CD4-positive, alpha-beta T cell treated with Interleukin-2 at 100 ng/mL for 4 hours (primary cell): ENCODE measurements at places on chromosomes 2 and 18.

DNA sequence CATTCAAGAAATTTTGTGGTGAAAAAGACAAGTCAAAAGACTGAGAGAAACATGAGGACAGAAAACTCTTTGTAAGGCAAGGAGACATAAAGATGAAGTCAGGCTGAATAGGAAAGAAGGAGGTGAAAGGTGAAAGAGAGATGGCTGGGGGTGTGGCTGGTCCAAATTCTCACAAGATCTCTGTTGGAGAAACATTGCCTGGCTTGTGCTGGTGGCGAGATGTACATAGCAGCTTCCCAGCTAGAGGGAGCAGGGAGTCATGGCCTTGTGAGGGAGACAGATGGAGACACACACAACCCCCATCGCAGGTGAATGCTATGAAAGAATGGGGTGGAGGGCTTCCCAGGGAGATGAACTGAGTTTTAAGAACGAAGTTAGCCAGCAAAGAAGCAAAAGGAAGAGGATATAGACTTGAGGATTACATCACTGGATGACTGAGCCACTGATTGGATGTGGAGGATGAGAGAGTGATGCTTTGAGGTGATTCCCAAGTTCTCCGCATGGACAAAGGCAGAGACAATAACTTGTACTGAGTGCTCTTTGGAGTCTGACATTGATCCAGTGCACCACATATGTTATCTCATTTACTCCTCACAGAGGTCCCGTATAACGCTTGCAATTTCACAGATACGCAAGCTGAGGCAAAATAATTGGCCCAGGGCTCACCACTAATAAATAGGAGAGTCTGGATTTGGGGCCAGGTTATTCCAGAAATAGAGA lies 3.7 kb upstream of the EMX1 start:
- DNase-seq, result no peak

DNA sequence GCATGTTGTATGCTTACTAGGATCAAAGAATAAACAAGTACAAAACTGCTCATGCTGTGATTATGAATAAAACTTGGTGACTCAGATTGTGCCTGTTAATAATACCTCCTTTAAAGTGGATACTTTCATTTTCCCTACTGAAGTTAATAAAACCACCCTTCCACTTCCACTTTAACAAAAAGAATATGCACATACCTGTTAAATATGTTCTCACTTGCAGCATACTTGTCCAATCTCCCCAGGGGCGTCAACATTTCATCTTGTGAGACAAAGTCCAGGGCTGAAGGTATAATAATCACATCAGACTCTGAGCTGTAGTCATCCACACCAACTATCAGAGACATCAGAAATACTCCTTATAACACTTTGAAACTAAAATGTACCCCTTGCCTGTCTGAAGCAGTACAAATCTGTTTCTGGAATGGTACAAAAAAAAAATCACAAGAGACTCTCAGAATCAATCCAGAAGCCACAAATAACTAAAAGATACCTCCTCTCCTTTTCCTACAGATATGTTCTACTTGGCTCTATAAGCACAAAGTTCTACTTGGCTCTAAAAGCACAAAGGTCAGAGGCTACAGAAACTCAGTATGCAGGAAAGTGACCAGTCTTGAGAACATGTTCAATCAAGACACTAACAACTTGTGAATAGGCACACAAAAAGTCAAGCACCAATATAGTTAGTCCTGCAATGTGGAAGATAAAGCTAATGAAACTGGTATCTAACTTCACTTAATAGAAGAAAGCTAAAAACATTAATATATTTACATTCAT lies 19.3 kb downstream of the PPP4R1 start:
- DNase-seq, result no peak

DNA sequence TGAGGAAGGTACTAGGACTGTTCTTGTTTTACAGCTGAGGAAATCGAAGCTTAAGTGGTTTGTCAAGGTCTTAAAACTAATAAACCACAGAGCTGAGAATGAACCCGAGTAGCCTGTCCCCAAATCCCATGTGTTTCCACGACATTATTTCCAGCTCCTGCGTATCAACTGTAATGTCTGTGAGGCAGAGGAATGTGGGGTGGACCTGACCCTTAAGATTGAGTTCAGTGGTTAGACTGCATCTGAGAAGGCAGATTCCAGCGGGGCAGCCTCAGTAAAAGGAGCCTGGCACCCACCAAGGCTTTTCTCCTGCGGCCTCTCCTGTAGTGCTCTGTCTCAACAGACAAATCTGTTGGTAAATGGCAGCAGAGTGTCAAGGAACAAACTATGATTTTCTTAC lies 81.9 kb upstream of the TMEM178A start:
- DNase-seq, result no peak

GRCh38 chr2:33131749-33132148 lies 185.0 kb downstream of the LTBP1 start:
- no peak for DNase-seq

GRCh38 chr2:83016343-83017110 lies 1442.6 kb downstream of the SUCLG1 start:
- no peak for DNase-seq

DNA sequence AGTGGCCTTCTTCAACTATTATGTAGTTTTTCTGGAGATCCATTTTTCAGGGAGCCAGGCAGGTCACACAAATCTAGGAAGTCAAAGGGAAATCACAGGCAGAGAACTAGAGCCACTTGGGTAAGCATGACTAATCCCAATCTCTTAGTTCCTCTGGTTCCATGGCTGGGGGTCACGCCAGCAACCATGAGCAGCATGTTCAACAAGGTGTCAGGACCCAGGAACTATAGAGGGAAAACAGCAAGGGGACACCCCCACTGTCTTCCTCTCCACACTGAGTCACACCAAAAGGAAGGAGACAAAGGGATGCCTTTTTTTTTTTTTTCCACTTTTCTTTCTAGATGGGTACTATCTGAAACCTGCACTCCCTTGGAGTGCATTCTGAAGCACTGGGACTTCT lies 250.9 kb downstream of the OTX1 start:
- DNase-seq, result no peak

GRCh38 chr2:120182019-120182560 lies 41.1 kb downstream of the TMEM185B start:
- DNase-seq, result peak; percentile 16

DNA sequence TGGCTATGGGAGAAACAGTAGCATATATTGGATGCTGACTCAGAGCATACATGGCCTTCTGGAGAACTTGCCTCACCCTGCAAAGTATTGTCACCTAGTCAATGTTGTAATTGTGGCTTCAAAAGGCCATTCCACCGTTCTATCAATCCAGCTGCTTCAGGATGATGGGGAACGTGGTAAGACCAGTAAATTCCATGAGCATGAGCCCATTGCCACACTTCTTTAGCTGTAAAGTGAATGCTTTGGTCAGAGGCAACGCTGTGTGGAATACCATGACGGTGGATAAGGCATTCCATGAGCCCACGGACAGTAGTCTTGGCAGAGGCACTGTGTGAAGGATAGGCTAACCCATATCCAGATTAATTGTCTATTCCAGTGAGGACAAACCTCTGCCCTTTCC lies 1300.1 kb upstream of the ACVR2A start:
- DNase-seq, result no peak

- no peak for DNase-seq
Observed at GRCh38 chr18:1511619-1512311, 607.1 kb downstream of the ADCYAP1 start.

- no peak for DNase-seq
Observed at GRCh38 chr2:8316356-8316755, 365.5 kb upstream of the ID2 start.

DNA sequence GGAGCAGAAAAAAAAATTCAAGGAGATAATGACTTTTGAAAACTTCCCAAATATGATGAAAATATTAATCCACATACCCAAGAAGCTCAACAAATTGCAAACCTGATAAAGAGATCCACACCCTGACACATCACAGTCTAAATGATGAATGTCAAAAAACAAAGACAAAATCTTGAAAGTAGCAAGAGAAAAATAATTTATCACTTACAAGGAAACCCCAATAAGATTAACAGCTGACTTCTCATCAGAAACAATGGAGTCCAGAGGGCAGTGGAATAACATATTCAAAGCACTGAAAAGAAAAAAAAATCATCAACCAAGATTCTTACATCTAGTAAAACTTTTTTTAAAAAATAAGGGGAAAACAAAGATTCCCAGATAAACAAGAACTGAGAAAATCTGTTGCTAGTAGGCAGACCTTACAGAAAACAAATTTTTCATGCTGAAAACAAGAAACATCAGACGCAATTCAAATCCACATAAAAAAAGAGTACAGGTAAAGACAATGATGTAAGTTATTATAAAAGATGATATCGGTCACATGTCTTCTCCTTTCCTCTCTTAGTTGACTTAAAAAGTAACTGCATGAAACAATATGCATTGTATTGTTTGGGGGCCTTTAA lies 21.3 kb downstream of the SLC66A2 start:
- no peak for DNase-seq

DNA sequence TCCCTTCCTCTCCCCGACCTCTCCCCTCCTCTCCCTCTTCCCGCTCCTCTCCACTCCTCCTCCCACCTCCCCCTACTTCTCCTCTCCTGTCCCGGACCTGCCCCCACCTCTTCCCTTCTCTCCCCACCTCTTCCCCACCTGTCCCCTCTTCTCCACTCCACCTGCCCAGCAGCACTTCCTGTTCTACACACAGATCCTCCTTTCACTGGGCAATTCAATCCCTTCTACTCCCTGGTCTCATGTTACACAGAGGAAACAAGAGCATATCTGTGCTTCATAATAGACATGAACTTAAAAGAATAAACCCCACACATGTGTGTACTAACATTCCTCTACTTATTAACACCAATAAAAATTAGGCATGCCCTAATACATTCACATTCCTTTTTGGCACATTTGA lies 34.8 kb downstream of the TIMM21 start:
- no peak for DNase-seq
